ENCODE measurements at places on chromosomes 4 and X.

DNA sequence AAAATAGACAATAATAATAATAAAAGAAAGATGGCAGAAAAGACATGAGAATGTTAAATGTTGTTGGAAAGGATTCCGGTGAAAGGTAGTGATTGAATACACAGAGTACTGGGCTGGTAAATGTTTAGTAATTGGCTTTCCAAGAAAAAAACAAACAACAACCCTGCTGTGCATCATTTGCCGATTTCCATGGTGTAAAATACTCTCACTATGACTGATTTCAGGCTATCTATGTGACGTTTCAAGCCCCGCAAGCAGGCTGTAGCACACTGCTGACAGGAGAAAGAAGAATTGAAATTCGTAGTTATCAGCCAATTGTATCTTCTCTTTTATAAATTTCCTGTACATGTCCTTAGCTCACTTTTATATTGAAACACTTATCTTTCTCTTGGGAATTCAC lies 13.6 kb upstream of the SEPTIN6 start:
- no peak for DNase-seq

GRCh38 chr4:1910643-1911042 lies 39.5 kb downstream of the NSD2 start:
- peak; percentile 65 for DNase-seq

DNA sequence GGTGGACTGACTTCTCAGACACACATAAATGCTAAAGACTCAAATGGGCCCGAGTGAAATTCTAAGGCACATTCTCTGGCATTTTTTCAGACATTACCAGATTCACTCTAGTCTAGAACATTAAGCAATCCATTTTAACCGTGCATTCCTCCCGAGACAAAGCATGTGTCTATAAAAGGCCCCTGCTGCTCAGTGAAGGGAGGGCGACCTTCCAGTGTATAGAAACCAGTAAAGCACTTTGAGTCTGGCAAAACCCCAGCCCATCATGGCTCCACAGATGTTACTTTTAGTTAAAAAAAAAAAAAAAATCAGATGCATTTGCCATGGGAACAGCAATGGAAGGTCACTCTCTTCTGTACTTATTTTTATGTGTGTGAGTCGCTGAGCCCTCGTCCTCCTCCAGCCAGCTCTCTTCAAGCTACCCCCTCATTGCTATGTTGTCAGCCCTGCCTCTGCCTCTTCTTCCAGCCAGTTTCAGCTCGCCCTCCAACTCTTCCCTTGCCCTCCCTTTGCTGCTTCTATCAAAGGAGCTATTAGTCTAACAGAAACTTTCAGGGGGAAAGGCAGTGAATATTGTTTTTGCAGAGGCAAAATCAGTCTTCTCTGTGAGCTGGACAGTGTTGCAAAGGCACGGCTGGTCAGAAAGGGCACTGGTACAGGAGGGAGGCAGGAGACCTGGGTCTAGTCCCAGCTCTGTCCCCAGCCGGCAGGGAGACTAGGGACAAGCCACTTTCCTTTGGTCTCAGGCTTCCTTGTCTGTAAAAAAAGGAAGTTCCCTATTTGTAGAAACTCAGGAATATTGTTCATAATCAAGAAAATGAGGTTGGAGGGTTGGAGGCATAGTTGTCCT lies 644.2 kb downstream of the ZNF674 start:
- no peak for DNase-seq

DNA sequence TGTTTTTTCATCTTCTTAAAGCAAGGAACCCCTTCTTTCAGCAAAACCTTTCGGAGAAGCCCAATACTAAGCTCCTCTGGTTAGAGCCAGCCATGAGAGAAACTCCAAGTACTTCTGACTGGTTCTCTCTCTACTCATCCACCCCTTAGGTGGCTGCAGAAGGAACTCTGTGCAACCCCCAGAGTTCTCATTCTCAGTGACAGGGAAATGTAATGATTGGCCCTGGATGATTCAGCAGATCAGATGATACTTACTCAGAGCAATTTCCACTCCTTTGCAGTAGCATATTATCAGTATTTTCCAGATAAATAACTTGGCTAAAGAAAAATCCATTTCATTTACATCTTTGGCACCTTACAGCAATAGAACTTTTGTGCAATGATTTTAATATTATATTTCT lies 3.2 kb downstream of the SPP1 start:
- no peak for DNase-seq

DNA sequence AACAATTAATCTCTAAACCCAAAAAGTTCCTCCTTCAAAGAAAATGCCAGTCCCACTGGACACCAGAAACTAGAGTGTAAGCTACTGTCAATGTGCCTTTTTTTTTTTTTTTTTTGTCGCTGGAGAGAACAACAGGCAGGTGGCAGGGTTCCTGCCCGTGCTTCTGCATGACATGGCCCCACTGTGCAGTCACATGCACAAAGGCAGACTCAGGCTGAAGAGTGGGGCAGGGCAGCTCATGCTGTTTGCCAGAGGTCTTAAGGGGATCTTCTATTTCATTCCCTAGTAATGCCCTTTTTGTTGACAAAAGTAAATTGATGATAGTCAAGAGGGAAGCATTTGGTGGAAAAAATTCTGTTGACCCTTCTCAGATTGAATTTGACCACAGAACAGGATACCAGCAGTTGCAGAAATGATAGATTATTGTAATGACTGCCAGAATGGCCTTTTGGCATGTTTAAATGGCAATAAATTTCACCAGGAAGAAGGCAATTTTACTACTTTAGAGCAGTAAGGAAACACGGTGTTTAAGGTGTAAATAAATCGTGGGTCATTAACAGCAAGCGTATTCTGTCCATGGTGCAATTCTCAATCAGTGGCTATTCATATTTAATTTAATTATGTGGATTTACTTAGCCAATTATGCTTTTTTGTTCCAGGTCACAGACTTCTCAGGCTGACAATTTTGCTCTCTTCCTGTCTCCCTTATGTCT lies 80.9 kb downstream of the NKX6-1 start:
- no peak for DNase-seq

DNA sequence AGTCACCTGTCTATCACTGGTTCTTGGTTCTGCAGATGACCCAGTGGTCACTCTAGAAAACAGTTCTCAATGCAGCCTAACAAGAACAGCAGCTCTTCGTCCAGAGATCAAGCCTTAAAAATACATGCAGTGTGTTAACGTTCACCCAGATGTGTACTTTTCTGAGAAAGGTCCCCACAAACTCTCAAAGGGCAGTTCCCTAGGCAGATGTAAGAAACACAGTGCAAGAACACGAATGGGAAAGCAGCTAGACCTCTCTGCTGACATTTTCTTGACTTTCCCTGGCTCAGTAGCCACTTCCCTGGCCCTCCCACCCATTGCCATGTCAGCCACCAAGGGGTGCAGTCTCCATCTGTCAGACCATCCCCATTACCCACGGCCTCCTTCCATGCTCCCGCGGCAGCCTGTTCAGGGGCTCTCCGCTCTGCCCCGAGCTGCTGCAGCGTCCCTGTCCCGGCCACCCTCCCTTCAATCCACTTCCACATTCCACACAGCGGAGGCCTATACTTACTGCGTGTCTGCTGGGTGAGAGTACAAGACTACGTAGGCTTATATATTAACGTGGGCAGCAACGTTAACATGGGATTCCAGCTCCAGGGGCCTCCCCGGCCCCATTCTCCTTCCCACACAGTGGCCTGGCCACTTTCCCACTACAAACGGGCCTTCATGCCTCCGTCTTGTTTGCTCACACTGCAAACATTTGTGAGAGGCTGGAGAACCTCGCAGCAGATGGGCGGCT lies 34.3 kb downstream of the IRF2 start:
- no peak for DNase-seq
